HFFc6 (cell line): ENCODE measurements at places on chromosomes 16 and 17.

- DNase-seq, result no peak
Measured at GRCh38 chr16:8935989-8936388, 27.7 kb downstream of the USP7 start.

DNA sequence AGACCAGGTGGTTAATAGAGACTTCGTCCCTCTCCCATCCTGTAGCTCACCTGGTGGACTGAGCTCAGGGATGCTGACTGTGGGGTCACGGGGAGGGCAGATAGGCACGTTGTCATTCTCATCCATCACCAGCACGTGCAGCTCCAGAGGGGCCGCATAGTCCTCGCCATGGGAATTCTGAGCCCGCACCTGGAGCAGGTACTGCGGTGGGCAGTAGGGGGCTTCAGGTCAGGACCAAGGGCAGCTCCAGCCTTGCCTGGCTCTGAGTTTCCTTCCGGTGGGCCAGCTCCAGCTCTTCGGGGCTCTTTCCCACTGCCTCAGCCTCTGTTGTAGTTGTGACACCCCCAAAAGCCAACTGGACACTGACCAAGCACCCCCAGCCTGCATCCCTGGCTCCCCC is 5.6 kb downstream of the CDH16 start:
- no peak for DNase-seq

- no peak for DNase-seq
Measured at GRCh38 chr17:39591958-39592954, 15.5 kb downstream of the NEUROD2 start.

GRCh38 chr17:1150863-1151600 is 28.7 kb downstream of the ABR start:
- no peak for DNase-seq

- DNase-seq, result no peak
Measured at GRCh38 chr17:82217120-82217529, 4.5 kb upstream of the CCDC57 start.

GRCh38 chr16:20291208-20292206 is 35.8 kb downstream of the GP2 start:
- no peak for DNase-seq

DNA sequence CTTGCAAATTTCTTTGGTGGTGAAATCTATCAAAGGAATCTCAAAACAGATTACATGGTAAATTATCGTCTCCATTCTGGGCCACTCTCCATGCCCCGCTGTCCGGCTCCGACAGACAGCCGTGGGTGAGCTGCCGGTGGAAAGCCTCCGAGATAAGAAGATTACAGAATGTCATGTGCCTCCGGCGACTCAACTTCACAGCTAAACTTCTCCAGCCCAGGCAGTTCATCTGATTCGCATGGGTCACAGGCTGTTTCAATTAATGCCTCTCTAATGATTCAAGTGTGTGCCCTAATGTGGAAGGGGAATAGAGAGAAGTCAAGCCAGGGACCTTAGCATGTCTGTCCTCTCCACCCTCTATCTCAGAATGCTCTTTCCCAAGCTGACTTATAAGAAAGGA is 520.8 kb upstream of the ZFHX3 start:
- DNase-seq, result no peak

DNA sequence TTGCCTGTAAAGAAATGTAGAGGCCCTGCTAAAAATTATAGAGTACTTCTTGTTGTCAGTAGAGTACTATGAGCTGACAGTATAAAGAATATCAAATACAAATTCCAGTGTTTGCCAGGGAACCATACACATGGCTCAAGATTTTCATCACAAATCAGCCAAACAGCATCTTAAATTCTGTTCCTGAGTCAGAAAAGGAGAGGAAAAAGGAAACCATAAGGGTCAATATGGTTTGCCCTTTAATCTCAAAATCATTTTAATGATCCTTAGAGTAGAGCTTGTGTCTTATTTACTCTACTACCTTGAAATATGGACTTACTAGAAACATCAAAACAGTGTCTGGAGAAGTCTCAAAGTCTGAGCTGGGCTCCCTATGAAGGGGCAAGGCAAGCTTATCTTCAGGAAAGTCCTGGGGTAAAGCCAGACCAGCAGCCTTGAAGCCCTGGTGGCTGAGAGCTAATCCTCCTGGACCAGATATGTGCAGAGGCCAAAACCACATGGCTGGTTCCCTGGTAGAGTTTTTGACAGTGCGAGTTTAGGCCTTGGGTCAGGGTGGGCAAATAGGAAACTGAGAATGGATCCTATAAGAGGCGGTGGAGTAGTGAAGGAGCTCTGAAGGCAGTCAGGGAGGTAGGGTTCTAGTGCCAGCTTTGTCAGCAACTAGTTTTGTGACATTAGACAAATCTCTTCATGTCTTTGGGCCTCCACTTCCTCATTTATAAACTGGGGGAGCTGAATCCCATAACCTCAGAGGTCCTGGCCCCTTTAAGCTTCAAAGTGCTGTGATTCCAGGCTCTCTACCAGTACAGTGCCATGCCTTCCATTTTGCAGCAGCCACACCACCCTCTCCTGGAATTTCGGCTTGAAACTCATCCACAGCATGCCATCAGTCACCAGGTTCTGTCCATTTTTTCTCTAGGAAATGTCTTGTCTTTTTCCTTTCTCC is 38.9 kb downstream of the MRTFB start:
- DNase-seq, result no peak

DNA sequence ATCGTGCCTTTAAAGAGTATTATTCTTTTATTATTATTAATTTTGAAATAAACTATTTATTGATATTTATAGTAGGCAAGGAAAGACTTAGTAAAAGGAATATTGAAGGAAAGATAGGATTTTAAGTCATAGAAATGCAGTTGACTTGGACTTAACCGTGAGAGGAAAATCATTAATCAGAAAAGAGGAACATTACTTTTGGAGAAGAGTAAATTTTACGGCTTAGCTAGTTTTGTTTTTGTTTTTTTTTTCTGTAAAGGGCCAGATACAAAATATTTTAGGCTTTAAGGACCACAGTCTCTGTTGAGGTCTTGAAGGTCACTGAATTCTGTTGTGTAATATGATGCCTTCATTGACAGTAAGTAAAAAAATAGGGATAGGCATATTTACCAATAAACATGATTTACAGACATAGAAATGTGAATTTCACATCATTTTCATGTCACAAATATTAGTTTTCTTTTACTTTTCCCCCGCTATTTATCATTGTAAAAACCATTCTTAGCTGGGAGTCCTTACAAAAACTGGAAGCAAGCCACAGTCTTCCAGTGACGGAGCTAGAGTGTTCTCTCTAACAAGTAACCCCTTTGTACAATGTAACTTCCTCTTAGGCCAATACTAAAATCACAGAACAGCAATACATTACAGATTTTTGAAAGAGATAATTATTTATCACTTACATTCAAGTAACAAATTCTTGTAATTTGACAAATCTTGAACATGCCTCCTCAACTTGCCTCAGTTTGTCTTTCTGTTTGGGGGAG is 2.3 kb upstream of the KCNJ16 start:
- DNase-seq, result no peak

GRCh38 chr16:8941718-8942344 is 21.9 kb downstream of the USP7 start:
- DNase-seq, result no peak

DNA sequence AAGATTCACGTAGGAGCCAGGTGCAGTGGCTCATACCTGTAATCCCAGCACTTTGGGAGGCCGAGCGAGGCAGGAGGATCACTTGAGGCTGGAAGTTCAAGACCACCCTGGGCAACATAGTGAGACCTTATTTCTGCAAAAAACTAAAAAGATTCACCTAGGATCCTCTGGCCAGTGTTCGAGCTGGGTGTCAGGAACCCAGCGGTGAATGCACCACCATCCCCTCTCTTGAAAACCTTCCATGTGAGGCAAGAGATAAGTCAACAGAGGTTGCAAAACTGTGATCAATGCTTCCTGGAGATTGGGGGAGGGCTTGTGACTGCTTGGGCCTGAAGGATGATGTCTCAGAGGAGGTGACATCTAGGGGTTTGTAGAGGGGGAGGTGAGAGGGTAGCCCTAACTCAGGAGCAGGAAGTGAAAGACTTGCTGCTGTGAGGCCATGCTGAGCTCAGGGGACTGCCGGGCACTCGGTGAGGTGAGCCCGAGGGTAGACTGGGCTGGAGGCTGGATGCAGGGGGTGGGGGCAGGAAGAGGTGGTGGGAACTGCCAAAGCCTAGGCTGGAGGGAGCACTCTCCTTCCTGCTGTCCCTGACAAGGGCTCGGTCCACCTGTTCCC is 11.7 kb downstream of the GJD3 start:
- no peak for DNase-seq

GRCh38 chr17:82242977-82243647 is 14.3 kb downstream of the SLC16A3 start:
- peak; percentile 68 for DNase-seq

- DNase-seq, result no peak
Measured at GRCh38 chr16:75219088-75219487, 300 bp downstream of the CTRB1 start.

GRCh38 chr17:79089720-79090442 is 15.3 kb downstream of the ENGASE start:
- DNase-seq, result no peak

- no peak for DNase-seq
Measured at GRCh38 chr16:892536-893255, 78.1 kb downstream of the LMF1 start.

DNA sequence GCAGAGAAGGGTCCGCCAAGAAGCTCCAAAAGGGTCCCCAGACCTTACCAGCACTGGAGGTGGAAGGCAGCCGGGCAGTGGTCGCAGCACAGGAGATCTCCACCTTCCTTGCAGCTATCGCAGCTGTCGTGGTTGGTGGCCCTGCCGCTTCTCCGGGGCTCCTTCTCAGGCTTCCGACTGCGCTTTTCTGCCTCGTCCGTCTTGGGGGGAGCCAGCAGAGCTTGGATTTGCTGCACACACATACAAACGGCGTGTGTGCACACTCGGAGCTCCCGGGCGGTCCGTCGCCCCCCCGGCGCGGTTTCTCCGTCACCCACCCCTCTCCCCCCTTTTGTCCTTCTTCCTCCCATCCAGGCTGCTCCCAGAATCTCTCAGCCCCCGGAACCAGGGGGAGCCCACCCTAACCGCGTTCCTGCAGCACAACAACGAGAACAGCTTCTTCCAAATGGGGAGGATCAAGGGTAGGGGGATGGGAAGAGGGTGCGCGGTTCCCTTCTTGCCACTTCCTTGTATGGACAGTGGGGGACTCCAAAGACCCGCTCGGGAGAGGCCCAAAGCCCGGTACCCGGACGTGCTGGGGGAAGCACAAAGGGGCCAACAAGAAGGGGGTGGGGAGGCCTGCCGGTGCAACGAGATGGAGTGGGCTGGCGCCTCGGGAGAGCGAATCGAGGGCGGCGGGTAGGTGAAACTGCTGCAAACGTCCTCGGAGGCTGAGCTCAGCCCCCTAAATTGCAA is 1.1 kb downstream of the PHF12 start:
- DNase-seq, result peak; percentile 31

DNA sequence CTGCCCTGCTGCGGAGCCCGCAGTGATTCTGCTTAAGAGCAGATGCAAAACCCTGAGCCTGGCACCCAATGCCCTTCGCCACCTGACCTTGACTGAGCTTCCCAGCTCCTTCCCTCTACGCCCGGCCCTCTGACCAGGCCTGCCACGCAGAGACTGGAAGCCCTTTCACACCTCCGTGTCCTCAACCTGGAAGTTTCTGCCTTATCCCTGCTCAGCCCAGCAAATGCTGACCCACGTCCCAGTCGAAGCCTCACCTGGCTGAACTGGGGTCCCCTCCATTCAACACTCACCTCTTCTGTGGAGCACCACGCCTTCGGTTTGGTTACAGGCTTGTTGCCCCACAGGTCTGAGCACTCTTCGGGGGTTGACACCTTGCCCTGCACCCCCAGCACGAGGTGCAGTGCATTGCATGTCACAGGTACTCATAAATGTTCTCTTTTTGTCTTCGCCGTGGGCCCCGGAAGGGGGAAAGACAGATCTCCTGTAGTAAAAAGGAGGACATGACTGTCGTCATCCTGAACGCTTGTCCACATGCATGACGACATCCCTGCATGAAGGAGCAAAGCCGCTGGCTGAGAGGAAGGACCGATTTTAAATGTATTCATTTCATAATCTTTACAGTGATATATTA is 153.6 kb upstream of the TNRC6C start:
- no peak for DNase-seq

DNA sequence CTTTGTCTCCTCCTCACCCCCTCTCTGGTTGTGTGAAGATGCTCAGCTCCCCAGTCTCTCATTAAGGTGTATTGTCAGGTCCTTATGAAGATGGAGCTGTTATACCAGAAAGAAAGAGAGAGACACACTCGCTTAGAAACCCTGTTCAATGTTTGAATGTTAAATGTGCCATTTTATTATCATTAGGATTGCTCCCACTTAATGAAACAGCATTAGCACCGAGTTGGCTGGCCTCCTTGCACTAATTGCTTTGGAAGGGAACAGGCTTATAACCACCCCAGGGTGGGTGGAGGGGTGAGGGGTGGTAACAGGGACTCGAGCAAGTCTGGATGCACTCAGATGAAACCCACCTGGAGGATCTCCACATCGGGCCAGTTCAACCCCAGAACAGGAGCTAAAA is 14.4 kb downstream of the PIPOX start:
- no peak for DNase-seq

- DNase-seq, result no peak
Measured at GRCh38 chr16:86241681-86242080, 268.6 kb upstream of the FOXF1 start.

- DNase-seq, result no peak
Measured at GRCh38 chr16:4272114-4272956, 488 bp downstream of the TFAP4 start.

DNA sequence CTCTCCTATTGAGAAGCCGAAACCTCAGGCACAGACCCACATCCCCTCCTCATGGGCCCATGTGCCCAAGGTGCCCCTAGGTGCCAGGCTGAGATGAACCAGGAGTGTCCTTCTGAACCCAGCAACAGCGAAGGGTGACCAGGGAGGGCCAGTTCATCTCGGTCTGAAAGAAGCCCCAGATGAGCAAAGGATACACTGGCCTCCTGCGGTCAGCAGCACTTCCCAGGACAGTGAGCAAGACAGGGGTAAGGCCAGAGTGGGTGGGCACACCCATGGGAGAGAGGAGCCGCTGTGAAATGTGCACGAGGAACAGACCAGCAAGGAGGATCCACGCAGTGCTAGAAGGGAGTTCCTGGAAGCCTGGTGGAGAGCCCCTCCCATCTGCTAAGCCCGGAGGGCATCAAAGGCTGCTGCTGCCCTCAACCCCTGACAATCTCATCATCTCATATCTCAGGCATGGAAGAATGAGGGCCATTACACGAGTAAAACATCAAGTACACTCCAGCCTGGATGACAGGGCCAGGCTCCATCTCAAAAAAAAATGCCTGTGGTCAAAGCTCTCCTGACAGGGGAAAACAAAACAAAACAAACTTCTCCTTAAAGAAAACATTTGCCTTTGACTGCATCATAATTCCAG is 3.3 kb upstream of the HBZ start:
- DNase-seq, result peak; percentile 74

- DNase-seq, result no peak
Measured at GRCh38 chr16:89561142-89561883, 831 bp downstream of the RPL13 start.
